ENCODE measurements at places on chromosomes 2 and 18. TPM values are rescaled to one million over a fixed set of nuclear protein-coding genes. Genes with fewer than 3 reads are reported as not detected.

Gene EN1
- total RNA-seq: not detected

DNA sequence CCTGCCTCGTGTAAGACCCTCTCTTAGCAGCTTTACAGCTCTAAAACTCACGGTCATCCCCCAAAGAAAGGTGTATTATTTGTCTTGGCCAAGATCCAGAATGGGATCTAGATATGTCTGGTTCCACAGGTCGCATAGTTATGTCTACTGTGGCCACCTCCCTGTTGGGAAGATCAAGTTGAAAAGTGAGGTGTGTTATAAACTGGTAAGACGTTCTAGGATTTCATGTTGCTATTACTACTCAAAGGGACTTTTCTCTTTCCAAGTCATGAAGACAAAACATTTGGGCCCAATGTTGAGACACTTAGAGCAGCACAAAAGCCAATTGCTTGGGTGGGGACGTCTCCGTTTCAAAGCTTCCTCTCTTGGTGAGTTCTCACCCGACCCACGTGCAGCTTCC lies 766.0 kb downstream of the RNF144A start:
- DNase-seq: no peak

DNA sequence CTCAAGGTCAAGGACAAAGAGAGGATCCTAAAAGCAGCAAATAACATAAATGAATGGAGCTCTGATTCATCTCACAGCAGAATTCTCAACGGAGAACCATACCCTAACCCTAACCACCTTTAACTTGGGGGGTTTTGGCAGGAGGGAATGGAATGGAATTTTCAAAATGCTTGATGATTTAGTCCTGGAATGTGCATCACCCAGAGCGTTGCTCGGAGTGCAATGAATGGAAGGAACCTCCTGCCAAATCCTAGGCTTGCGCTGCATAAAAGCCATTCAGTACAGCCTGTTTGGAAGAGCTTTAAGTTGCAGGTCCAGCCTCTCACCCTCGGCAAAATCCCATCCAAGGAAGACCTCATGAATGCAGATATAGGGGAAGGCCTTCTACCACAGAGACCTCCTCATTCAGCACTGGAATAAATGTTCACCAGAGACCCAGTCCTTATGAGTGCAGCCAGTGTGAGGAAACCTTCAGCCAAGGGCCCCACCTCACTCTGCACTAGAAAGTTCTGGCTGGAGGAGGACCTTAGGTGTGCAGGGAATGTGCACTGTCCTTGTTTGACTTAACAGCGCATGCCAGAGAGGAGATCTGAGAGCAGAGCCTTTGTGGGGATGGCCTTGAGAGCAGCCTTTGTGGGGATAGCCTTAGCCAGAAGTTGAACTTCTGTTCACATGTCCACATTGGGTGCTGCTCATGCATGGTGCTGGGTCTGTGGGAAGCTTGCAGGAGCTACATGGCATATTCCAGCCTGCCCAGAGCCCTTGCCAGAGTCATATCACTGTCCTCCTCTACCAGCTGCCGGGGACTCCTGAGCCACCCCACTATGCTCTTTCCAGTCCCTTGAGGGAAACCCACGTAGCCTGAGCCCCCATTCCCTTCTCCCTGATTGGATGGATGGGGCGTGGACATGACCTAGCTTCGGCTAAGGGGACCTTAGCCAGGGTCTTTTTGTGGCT lies 30.5 kb downstream of the ASB1 start:
- no peak for DNase-seq

DNA sequence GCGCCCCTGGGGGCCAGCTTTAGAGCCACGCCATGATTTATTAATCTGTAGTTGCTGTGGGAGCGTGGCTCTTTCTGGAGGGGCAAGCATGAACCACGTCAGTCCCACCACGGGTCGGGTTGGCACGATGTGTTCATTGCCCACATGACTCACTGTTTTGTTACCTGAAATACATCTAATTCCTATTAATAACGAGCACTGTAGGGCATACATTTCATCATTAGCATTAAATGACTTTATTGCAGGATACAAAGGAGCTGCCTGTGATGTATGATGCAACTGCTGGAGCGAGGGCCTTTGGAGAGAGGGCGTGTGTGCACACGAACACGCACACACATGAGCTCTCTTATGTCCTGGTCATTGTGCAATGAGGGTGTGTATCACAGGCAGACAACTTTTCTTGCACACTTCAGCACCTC lies 127.0 kb downstream of the INHBB start:
- peak; percentile 43 for DNase-seq

- DNase-seq: no peak
Observed at GRCh38 chr2:85795331-85796045, 41.7 kb downstream of the ATOH8 start.

- no peak for DNase-seq
Observed at GRCh38 chr2:18814387-18814786, 225.0 kb upstream of the NT5C1B start.

GRCh38 chr2:158730621-158731140 lies 64.4 kb upstream of the DAPL1 start:
- peak; percentile 32 for DNase-seq

GRCh38 chr2:241859017-241859435 lies 332 bp upstream of the PDCD1 start:
- DNase-seq: no peak

DNA sequence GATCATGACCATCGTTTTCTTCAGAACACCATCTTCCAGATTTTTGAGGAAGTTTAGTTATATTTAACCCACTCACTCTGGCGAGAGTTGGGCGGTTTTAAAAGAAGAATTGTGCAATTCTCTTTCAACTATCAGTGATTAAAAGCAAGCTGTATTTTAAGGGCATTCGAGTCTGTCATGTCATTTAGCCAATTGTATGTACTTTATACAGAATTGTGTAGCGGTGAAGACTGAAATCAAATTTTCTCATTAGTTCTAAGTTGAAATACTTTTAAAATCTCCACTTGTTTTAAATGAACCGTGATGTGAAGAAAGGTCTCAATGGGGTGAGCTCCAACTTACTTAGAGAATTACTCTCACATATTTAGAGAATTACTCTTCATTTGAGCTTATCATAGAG lies 214.6 kb upstream of the DTNA start:
- DNase-seq: no peak

GRCh38 chr18:58211510-58211909 lies 167.5 kb downstream of the NEDD4L start:
- peak; percentile 64 for DNase-seq

DNA sequence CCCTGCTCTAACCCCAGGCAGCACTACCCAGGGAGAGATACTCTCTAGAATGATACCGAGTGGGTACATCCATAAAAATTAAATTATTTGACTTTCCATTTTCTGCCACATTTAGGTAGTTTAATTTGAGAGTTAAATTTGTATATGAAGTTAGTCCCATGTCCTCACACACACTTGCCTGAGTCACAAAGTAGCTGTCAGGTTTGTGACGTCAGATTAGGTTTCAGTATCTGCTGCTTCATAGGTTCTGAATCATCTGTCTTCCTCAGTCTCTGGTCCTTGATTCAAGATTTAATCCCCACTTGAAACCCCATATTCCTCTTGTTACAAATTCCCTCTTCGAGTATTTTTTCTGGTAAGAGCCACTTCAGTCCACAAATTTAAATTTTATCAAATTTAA lies 738.6 kb upstream of the FAM98A start:
- no peak for DNase-seq

Gene CCDC141
- total RNA-seq: 8.6 TPM

- no peak for DNase-seq
Observed at GRCh38 chr2:69169655-69170389, 156.8 kb downstream of the ANTXR1 start.

GRCh38 chr2:20430461-20431300 lies 16.2 kb upstream of the RHOB start:
- DNase-seq: no peak

Gene CNDP1
- not detected for total RNA-seq

Gene RGPD4
- 0.17 TPM for total RNA-seq

Gene ACVR1C
- 0.09 TPM for total RNA-seq

GRCh38 chr18:74880706-74881278 lies 283.1 kb downstream of the ZNF407 start:
- no peak for DNase-seq

GRCh38 chr2:159798376-159798725 lies 343 bp upstream of the CD302 start:
- DNase-seq: no peak

Gene LYPD6
- 5.1 TPM for total RNA-seq

GRCh38 chr2:85755122-85756027 lies 1.6 kb downstream of the ATOH8 start:
- no peak for DNase-seq

Gene NCKAP5
- total RNA-seq: 7.1 TPM

DNA sequence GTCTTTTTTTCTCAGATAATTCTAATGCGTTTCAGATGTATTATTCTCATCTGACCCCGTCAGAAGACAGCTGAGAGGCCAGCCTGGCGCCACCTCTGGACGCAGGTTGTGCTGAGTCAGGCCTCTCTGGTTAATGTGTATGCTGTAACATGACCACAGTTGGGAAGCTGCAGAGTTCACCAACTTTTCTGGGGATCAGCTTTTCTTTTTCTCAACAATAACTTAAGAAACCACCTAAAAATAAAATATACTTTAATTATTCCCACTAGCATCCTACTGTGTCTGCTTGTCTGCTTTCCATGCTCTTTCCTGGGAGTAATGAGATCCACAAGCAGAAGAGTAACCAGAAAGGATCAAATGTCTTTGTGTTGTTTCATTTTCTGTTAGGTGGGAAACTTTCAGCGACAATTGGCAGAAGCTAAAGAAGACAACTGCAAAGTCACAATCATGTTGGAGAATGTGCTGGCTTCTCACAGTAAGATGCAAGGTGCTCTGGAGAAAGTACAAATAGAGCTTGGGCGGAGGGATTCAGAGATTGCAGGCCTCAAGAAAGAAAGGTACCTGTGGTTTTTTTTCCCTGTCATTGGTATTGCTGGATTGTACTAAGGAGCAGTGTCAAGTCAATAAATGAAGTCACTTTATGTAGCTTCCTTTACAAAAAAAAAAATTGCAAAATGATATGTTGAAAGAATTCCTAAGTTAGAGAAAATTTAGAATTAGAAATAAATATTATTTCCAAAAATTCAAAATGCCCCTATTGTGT lies 79.8 kb downstream of the CCDC150 start:
- no peak for DNase-seq

Gene SLC40A1
- 86.7 TPM for total RNA-seq

DNA sequence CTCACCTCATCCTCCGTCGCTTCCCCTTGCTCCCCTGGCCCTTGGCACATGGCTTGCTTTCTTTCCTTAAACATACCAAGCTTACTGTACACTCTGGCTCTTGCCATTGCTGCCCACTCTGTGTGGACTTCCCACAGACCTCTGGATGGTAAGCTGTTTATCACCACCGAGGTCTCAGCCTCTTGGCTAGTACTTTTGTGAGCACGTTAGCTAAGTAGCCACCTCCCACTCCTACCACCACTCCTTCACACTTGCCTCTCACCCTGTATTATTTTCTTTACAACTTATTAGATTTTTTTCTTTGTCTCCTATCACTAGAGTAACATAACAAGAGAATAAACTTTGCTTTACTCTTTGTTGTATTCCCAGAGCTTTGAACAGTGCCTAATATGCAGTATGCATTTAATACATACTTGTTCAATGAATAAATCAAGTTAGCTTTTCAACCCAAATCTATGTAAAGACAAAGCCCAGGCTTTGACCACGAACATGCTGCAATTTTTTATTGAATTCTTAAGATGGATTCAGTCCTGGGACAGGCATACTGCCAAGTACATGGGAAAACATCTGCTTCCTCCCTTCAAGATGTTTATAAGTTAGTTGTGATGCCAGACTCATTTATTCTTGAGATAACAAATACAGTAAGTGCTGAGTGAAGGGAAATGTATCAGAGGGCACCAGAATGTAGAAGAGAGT lies 25.0 kb upstream of the MSGN1 start:
- no peak for DNase-seq

DNA sequence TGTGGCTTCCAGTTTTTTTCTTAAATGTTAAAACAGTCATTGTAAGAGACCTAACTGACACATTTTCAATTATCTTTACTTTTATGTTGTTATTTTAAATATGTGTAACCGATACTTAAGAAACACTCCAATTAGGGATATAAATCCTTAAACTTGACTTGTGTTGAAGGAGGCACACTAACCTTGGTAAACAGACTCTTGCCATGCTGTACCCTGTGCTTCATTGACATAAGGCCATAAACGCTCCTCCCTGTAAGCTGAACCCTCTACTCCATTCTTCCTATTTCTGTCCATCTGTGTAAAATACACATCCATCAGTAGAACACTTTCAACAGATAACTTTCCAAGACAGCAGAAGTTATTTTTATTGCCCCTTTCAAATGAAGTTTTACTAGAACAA lies 780.5 kb upstream of the FAM98A start:
- no peak for DNase-seq

Gene KCNS3
- 106 TPM for total RNA-seq

- no peak for DNase-seq
Observed at GRCh38 chr2:234458466-234458865, 38.4 kb downstream of the ARL4C start.

Gene FRZB
- 0.91 TPM for total RNA-seq

GRCh38 chr2:163667064-163667887 lies 68.5 kb downstream of the FIGN start:
- DNase-seq: no peak

Gene NT5C1B
- not detected for total RNA-seq

GRCh38 chr18:51279367-51279984 lies 82.0 kb upstream of the MEX3C start:
- no peak for DNase-seq

GRCh38 chr2:7625392-7626138 lies 708.4 kb downstream of the RNF144A start:
- DNase-seq: no peak

- no peak for DNase-seq
Observed at GRCh38 chr2:203659331-203660049, 46.9 kb upstream of the CD28 start.

Gene PTPRN
- total RNA-seq: 6.6 TPM

- DNase-seq: no peak
Observed at GRCh38 chr2:95362486-95362885, 40.0 kb upstream of the FAHD2A start.

Gene LHCGR
- 1.6 TPM for total RNA-seq

GRCh38 chr18:68060871-68061270 lies 544.4 kb upstream of the DSEL start:
- no peak for DNase-seq

Gene SGO2
- total RNA-seq: 5.1 TPM

Gene SERPINB13
- total RNA-seq: not detected

DNA sequence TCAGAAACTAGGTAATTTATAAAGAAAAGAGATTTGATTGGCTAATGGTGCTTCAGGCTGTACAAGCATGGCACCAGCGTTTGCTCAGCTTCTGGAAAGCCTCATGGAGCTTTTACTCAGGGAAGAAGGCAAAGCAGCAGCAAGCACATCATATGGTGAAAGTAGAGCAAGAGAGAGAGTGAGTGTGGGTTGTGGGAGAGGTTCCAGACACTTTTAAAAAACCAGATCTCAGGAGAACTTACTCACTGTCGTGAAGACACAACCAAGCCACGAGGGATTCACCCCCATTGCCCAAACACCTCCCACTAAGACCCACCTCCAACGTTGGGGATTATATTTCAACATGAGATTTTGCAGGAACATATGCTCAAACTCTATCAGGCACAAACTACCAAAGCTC lies 554.6 kb upstream of the TNP1 start:
- no peak for DNase-seq

- no peak for DNase-seq
Observed at GRCh38 chr18:22663378-22663777, 245.7 kb upstream of the CTAGE1 start.

Gene REG3A
- not detected for total RNA-seq

Measured in prostate gland (tissue), 2 donors.